ENCODE measurements at places on chromosomes 6 and 20.

DNA sequence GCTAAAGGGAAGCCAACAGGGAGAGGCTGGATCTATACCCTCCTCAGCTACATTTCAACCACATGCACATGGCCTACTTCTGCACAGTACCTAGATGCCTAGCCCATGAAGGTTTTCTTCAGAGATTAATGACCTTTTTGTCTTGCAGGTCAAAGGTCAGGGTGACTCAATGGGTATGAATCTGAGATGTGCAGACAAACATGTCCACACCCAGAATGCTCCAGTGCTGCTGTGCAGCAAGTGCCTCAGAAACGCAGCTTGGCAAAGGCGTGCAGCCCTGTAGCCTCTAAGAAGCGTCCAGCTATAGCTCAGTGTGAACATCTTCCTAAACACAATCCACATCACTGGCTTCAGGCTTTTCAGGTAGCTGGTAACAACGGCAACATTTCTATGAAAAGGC, 24.4 kb downstream of the MAP1LC3A start:
- DNase-seq, result peak; percentile 54

- peak; percentile 2 for DNase-seq
Measured at GRCh38 chr6:57135885-57136284, 36.2 kb upstream of the BAG2 start.

GRCh38 chr6:25006565-25007001, 70.8 kb upstream of the RIPOR2 start:
- DNase-seq, result no peak

GRCh38 chr20:59895908-59896307, 37.5 kb downstream of the SYCP2 start:
- DNase-seq, result no peak

- no peak for DNase-seq
Measured at GRCh38 chr6:39387785-39388184, 65.3 kb upstream of the KCNK16 start.

DNA sequence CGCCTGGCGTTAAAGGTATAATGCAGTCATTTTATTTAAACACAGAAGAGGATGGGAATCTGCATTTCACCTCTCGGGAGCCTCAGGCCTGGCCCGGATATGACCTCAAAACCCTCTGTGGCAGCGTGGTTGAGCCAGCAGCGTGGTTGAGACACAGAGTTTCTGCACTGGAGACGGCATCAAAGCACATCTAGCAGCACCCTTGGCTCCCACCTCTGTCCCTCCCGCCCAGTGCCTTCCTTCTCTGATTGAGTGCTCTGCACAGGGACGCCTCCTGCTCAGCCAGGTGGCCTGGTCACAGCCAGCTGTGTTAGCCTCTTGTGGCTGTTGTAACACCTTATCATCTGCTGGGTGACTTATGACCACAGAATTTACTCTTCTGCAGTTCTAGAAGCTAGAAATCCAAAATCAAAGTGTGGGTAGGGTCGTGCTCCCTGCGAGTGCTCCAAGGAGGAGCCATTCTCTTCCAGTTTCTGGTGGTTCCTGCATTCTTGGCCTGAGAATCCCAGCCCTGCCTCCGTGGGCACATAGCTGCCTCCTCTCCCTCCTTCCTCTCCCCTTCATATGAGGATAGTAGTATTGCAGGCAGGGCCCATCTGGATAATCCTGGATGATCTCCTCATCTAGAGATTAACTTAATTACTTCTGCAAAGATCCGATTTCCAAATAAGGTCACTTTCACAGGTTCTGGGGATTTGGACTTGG, 156.7 kb downstream of the SYCP2 start:
- no peak for DNase-seq

DNA sequence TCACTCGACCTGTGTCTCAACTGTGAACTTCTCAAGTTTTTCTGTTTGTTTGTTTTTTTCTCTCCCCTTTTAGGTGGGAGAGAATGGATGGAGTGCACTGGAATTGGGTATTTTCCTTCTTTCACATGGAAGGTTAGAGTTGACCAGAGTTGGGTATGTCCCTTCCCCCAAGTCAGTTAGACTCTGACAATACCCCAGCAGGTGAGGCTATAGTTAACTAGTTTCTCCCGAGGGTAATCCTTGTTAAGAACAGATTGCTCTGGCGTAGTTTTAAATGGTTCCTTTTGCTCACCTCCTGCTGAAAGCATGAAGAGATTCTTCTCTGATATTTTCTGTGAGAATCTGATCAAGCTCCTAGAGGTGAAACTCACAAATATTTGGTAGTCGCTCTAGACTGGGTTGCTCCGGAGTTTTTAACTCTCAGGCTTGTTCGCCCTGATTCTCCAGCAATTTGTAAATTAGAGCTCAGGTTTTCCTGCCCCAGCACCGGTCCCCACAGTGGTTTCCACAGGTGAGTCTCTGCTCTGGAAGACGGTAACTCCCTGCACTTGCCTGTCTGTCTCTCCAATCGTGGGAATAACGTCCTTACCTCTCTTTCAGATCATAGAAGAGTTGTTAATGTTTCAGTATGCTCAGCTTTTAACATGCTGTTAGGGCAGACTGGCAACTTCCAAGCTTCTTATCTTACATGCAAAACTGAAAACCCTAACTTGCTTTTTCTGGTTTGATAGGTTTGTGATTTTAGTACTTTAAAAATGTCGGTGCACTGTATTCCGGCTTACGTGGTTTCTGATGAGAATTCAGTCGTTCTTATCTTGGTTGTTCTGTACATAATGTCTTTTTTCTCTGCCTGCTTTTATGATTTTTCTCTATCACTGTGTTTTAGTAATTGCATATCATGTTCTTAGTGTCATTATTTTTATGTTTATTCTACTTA, 111.2 kb upstream of the HIVEP1 start:
- DNase-seq, result no peak

DNA sequence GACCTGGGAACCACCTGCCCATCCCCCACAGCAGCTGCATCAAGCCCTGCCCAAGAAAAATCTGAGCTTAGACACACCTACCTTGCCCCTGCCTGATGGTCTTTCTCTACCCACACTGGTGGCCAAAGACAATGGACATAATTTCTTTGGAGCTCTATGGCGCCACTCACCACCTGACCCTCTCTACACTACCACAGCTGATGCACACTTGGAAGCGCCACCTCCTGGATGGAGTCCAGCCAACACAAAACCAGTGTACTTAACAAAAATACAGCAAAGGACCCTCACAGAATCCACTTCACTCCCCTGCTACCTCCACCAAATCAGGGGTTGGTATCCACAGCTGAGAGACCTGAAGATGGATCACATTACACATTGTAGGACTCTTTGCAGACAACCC, 39.7 kb upstream of the CLVS2 start:
- no peak for DNase-seq

GRCh38 chr20:46030284-46031013, 1.4 kb downstream of the SLC12A5 start:
- no peak for DNase-seq

GRCh38 chr6:19719691-19720128, 117.5 kb upstream of the ID4 start:
- DNase-seq, result peak; percentile 72

DNA sequence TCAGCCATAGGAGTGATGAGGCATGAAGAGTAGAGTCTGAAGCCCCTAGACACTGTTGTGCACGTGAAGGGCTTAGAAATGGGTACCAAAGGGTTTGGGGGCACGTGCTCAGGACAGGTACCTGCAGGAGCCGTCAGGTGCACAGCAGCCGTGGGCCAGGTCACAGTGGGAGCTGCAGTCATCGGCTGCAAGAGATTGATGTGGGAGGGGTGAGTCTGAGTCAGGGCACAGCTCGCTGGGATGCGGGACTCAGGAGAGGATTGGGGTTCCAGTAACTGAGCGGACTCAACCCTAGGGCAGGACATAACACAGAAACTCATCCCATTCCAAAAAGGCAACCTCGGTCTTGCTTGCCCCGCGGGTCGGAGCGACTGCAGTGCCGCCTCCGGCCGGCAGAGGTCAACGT, 1.1 kb downstream of the DLK2 start:
- DNase-seq, result no peak

GRCh38 chr6:65072500-65072899, 634.5 kb downstream of the EYS start:
- no peak for DNase-seq

GRCh38 chr6:30450909-30451841, 38.1 kb upstream of the HLA-E start:
- peak; percentile 57 for DNase-seq

- DNase-seq, result no peak
Measured at GRCh38 chr6:85362652-85363310, 87.1 kb upstream of the NT5E start.

DNA sequence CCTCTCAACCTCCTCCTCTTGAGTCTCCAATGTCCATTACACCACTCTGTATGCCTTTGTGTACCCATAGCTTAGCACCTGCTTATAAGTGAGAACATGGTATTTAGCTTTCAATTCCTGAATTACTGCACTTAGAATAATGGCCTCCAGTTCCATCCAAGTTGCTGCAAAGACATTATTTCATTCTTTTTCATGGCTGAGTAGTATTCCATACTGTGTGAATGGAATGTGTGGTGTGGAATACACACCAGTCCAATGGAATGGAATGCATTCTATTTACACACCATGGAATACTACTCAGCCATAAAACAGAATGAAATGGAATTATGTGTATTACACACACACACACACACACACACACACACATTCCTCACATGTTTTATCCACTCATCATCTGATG, 116.1 kb downstream of the BACH2 start:
- DNase-seq, result no peak

GRCh38 chr20:20237093-20237959, 130.6 kb upstream of the INSM1 start:
- DNase-seq, result peak; percentile 31

GRCh38 chr6:17845598-17845997, 138.9 kb upstream of the NUP153 start:
- no peak for DNase-seq

GRCh38 chr6:51963980-51964379, 123.4 kb downstream of the PKHD1 start:
- DNase-seq, result no peak

GRCh38 chr6:136037242-136037875, 185.9 kb downstream of the PDE7B start:
- peak; percentile 26 for DNase-seq

GRCh38 chr6:20338156-20338555, 63.5 kb upstream of the E2F3 start:
- DNase-seq, result peak; percentile 25

Measured in EL (cell line).